ENCODE measurements at places on chromosomes 11 and 22.

DNA sequence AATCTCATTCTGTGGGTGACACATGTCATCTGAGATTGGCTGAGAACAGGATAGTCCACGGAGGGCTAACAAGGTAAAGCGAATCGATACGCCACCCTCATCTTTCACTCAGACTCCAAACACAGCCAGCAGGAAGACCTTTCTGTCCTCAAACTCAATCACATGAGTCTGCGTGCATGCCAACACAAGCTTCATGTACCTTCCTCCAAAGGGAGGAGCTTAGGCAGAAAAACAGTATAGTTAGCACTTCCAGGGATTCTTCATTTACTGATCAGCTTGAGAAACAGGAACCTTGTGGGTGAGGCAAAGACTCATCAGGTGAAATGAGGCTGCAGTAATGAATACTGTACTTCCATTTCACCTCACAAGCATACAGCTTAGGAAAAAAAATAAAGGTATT, 767.1 kb upstream of the API5 start:
- DNase-seq = no peak

- no peak for DNase-seq
Observed at GRCh38 chr11:17368551-17368950, 17.0 kb downstream of the NCR3LG1 start.

- DNase-seq = no peak
Observed at GRCh38 chr11:126280595-126280994, 2.3 kb upstream of the TIRAP start.

GRCh38 chr11:85663753-85664614, 945 bp downstream of the CREBZF start:
- peak; percentile 71 for DNase-seq

DNA sequence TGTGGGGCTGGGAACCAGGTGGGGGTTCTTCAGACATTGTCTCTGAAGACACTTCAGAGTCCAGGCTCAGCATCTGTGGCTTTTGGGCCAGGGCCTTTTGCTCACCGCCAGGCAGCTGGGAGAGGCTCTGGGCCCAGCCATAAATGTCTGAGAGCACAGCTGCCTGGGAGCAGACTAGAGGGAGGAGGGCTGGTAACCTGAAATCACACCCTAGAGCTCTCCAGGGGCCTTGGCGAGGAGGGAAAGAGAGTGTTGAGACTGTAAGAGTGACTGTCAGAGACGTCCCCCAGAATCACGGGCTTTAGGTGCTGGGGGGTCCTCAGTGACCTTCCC, 4.1 kb downstream of the TRABD start:
- no peak for DNase-seq

GRCh38 chr22:20937031-20937793, 20.0 kb downstream of the CRKL start:
- no peak for DNase-seq

- no peak for DNase-seq
Observed at GRCh38 chr11:5507177-5507932, 2.4 kb downstream of the UBQLN3 start.

GRCh38 chr11:115255006-115255762, 249.0 kb downstream of the CADM1 start:
- no peak for DNase-seq

GRCh38 chr11:19419021-19419750, 178.4 kb upstream of the E2F8 start:
- DNase-seq = no peak

DNA sequence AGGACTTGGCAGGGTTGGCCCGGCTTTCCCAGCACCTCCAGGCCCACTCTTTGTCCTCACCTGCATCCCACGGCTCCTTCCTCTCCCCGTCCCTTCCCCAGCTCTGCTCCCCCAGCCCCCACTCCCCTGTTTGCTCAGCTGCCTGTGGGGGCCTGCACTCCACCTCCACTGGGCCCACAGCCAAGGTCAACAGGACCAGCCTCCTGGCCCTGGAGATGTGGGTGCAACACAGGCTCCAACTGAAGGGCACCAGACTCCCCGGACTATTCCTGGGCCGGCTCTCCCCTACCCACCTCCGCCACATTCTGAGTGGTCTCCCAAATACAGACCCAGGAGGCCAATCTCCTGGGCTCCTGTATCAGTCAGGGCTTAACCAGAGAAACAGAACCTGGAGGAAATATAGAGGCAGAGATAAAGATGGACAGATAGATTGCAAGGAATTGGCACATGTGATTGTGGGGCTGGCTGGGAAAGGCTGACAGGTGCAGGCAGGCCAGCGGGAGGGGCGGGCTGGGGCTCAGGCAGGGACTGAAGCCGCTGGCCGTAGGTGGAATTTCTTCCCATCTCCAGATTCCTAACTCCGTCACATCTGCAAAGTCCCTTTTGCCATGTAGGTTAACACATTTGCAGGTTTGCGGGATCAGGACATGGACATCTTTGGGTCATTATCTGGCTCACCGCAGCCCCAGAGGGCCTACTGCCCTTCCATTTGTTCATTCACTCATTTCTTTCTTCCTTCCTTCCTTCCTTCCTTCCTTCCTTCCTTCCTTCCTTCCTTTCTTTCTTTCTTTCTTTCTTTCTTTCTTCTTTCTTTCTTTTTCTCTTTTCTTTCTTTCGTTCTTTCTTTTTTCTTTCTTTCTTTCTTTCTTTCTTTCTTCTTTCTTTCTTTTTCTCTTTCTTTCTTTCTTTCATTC, 45.8 kb upstream of the MYH9 start:
- DNase-seq = no peak

DNA sequence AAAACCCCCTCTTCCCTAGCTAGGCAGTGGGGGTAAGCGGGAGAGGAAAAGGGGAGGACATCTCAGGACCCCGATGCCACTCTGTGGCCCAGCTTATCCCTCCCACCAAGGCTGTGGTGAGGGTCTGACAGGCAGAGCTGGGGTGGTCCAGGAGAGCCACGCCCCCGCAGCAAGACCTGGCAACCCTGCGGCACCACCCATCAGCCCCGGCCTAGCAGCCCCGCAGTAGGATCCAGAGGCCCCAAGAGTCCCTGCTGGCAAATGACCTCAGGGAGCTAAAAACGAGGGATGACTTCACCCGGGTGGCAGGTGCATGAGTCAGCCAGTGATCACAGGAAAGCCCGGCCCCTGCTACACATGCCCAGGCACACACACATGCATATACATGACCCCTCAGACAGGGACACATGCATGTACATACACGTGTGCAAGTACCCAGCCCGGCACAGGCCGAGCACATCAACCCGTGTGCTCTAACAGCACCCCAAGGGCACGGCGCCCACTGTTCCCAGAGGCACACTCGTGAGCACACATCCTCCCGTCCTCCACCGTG, 32.3 kb downstream of the ARVCF start:
- DNase-seq = no peak

- no peak for DNase-seq
Observed at GRCh38 chr11:99422581-99423427, 402.1 kb downstream of the CNTN5 start.

DNA sequence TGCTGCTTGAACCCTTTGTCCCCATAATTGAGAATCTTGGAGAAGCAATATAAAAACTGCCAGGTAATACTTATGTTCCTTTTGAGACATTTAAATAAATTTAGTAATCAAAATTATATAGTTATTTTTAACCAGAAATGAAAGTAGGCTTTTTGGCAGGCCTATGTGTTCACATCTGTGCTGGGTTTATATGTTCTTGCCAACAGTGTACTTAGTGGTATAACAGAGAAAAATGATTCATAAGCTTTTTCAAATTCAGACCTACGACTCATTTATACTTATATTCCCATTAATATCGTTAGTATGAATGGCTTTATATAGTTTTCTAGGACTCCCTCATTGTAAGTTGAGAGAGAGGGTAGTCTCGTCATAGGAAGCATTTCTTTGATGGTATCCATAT, 79.0 kb downstream of the DDX10 start:
- no peak for DNase-seq

GRCh38 chr11:10318527-10318802, 13.6 kb downstream of the ADM start:
- DNase-seq = no peak

DNA sequence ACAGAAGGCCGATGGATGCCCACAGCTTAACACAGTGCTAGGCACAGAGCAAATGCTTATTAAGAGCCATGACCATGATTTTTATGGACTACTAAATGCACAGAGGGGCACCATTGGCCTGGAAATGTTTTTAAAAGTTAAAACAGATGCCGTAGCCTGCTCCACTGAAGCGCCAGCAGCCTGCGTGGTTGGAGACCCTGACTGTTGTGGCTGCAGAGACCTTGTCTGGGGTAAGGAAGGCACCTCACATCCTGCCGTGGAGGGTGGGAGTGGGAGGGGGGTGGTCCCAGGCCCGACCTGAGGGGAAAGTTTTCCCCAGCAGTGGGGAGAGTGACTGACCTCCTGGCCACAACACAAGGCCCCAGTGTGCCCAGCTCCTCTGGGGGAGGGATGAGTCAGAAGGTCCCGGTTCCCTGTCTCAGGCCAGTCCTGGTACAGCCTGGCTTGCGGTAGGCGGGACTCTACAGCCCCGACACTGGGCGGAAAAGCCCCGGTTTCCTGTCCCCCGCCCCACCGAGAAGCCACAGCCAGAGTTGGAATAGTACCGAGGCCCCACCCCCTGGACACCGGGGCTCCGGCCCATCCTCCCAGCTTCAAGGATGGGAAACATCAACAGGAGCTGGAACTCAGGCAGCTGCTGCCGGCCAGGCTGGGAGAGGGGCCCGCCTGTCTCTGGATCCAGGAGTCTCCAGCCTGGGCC, 7.0 kb downstream of the CHST1 start:
- DNase-seq = no peak

DNA sequence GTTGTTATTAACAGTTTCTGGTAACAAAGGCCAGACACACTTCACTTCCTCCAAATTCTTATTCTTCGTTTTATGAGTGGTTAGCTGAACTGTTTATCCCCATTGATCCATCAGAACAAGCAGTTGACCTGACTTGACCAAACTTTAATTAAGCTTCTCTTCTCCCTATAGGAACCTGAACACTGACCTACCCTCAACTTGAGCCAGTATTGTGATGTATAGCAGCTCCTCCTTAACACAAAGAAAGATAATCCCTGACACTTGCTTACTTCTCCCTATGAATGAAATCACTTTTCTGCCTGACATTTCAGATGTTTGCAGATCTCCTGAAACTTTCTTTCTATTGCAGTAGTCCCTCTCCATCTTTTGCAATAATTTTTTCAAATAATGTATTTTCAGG, 41.9 kb downstream of the ANO5 start:
- no peak for DNase-seq

- DNase-seq = no peak
Observed at GRCh38 chr11:63635762-63636465, 21.7 kb upstream of the PLAAT3 start.

GRCh38 chr11:1505480-1505879, 18.9 kb upstream of the MOB2 start:
- no peak for DNase-seq

GRCh38 chr11:128757235-128757711, 63.4 kb downstream of the FLI1 start:
- DNase-seq = peak; percentile 44

DNA sequence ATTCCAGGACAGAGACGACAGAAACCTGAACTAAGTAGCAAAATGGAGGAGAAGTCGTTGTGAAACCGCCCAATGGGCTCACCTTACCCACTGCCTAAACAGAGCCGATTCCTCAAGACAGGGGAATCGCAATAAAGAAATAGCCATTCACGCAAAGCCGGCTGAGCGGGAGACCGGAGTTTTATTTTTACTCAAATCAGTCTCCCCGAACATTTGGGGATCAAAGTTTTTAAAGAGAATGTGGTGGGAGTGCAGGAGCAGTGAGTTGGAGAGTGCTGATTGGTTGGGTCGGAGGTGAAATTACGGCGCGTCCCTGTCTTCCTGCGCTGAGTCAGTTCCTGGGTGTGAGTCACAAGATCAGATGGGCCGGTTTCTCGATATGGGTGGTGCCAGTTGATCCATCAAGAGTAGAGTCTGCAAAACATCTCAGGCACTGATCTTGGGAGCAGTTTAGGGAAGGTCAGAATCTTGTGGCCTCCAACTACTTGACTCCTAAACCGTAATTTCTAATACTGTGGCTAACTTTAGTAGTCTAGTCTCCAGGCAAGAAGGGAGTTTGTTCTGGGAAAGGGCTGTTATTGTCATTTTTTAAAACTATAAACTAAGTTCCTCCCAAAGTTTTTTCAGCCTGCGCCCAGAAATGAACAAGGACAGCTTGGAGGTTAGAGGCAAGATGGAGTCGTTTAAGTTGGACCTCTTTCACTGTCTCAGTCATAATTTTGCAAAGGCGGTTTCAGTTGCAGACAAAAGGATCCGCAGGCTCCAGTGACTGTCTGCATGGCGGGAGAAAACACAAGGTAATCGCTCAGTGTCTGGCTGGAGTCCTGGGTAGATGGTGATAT, 34.1 kb downstream of the OR4D9 start:
- no peak for DNase-seq

- DNase-seq = no peak
Observed at GRCh38 chr11:64089493-64089892, 53.8 kb downstream of the FLRT1 start.

DNA sequence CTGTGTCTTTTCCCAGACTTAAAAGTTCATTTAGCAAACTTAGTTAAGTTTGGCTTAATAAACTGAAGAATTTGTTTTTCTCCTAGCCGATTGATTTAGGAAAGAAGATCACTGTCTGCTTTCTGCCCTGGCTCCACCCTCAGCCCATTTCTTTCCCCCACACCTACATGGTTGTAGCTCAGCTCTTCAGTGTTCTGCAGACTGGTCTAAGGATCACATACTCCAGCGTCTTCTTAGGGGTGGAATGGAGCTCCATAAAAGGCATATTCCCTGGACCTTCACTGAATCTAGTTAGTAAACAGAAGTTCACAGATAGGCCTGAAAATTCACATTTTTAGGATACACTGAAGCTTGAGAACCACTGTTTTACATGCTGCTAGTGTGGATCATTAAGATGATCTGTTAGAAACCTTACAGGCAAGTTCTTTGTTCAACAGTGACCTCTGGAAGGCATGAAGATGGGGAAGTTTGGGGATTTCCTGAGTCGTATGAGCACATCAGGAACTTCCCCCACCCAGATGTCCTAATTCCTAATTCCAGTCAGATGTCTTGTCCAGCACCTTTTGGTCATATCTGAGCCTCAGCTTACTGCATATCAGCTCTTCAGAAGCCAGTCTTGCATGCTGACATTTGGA, 16.8 kb downstream of the PIWIL4 start:
- DNase-seq = no peak

DNA sequence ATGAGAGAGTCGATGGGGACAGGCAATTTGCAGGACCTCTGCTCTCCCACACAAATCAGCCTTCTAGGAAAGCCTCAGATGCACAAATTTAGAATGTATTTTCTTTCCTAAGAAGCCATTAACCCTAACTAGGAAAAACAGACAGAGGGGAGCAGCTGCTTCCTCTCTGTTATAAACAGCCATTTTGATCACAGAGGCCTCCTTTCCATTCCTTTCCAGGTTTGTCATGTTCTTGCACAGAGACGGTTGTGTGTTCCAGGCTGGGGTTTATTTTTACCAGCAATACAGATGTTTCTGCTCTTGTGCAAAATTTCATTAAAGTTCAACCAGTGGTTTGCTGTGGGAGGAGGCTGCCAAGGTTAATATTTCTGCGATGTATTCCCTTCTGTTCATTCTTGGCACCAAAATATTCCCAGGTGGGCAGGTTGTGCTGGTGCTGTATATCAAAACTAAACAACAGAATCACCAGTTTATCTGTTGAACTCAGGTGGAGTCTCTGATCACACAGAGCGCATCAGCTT, 90.2 kb downstream of the NAV2 start:
- no peak for DNase-seq

GRCh38 chr11:118783724-118784495, 7.1 kb downstream of the DDX6 start:
- DNase-seq = no peak

Data from stimulated activated CD8-positive, alpha-beta memory T cell treated with anti-CD3 and anti-CD28 coated beads, Interleukin-2, amount 100 ng/mL, for 48 hours (primary cell).